ENCODE measurements at places on chromosomes 1 and 21.

DNA sequence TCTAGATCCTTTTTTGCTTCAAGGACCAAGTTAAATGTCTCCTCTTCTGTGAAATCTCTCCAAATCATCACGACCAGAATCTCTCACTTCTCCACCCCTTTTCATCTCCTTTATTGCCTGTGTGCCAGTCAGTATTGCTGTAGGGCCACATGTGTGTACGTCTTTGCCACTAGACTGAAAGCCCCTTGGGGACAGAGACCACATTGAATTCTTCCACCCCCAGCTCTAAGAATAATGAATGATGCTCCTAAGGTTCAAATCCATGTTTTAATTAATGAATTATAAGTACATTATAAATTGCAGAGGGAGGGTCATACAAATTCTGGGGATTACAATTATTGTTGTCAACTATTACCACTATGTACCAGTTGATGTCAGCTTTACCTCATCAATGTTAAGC, 343.8 kb downstream of the USP25 start:
- no peak for DNase-seq

GRCh38 chr1:232300466-232300865, 329.5 kb downstream of the SIPA1L2 start:
- DNase-seq = no peak

GRCh38 chr1:201791051-201791778, 37.7 kb upstream of the IPO9 start:
- DNase-seq = no peak

GRCh38 chr1:38284953-38285352, 238.4 kb upstream of the POU3F1 start:
- DNase-seq = no peak

DNA sequence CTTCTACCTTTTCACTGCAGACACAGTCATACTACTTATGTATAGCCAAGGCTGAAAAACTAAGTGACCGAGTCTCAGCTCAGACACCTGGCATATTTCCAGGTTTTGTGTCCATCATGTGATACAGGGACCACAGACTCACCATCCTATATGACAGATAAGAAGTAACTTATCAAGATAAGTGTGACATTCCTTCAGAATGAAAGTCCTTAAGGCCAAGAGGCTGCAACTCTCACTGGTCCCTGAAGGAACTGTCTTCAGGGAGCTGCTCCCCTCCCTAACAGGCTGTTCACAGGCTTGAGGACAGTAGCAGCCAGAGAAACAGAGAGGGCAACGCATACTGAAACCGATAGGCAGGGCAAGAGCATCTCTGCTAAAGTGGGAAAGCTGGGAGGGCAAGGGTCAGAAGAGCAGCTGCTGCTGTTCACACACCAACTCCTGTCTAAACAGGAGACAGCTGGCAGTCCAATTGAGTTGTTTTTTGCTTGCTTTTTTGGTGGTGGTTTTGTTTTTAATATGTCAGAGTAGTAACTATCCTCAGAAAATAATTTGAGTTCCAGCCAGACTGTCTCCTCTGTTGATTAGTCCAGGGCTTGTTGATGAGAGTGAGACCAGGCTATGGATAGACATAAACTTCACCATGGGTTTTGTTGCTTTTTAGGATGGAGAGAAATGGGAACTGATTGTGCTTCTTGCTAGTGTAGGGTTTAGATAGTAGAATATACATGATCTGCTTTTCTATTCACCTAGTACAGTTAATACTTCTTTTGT, 67.7 kb downstream of the MACF1 start:
- DNase-seq = peak; percentile 74

DNA sequence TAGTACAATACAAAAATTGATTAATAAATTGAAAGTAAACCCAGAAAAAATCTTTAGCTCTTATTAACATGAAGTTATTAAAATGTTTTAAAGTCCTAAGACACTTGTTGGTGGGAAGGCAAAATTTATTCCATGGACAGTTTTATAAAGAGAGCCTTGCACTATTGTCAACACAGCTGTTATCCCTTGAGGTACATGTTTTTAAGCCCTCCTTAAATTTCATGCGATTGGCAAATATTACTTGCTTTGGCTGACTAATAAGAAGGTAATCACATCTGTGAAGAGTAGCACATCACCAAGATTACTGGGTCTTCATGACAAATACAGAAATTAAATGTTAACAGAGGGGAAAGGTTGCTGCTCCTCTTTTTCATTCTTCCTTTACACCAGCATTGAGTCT, 611.1 kb downstream of the BRINP3 start:
- no peak for DNase-seq

DNA sequence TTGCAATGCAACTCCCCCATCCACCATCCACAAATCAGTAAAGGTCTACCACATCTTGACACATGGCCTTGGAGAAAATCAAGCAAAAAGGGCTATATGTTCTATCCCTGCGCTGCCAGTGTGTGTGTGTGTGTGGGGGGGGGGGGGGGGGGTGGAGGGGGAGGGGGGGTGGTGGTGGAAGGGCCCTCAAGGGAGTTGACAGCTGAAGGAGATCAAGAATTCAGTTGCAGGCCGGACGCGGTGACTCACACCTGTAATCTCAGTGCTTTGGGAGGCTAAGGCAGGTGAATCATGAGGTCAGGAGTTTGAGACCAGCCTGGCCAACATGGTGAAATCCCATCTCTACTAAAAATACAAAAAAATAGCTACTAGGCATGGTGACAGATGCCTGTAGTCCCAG, 37.6 kb upstream of the CLIC4 start:
- DNase-seq = no peak

DNA sequence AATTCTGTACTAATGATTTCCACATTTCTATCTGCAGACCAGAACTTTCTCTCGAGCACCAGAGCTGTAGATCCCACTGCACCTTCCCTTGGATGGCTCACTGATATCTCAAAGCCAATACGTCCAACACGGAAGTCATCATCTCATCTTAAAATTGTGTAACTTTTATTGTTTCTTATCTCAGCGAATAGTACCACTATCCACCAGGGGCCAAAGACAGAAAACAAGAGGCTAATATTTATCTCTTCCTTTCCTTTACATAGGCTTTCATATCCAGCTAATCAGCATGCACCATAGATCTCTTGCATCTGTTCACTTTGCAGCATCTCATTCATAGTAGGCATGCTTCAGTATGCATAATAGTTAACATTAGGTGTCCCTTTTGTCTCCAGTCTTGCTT, 303.6 kb downstream of the PTPRC start:
- DNase-seq = no peak

GRCh38 chr1:247574664-247575063, 13.5 kb upstream of the OR2G2 start:
- no peak for DNase-seq

DNA sequence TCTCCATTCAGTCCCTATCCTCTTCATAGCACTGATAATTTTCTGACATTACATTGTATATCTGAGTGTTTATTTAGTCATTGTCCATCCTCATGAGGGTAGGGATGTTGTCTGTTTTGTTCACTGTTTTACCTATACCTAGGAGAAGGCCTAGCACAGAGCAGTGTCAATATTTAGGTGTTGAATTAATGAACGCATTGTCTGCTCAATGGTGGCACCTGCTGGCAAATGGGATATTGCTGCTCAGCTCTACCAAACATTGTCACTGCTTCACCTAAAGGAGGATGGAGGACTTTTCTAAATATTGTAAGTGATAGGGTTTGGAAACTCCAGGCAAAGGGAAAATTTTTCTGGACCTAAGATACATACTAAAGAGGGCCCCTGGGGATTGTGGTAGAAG, 243.9 kb downstream of the RRAGC start:
- DNase-seq = no peak

DNA sequence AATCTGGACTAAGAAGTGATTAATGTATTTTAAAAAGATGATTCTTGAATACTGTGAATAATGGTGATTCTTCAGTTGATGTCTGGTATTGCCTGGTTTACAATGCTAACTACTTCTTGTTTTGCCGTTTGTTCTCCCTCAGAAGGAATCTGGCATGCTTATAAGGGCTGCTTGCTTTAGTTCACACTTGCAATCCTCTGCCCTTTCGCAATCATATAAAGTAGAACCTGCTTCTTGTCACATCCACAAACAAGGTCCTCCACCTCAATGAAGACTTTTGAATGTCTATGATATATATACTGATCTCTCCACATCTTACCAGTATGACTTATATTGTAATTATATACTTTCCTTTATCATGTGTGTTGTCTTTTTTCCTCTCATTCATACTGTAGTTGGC, 92.6 kb downstream of the ADGRL4 start:
- DNase-seq = peak; percentile 5

DNA sequence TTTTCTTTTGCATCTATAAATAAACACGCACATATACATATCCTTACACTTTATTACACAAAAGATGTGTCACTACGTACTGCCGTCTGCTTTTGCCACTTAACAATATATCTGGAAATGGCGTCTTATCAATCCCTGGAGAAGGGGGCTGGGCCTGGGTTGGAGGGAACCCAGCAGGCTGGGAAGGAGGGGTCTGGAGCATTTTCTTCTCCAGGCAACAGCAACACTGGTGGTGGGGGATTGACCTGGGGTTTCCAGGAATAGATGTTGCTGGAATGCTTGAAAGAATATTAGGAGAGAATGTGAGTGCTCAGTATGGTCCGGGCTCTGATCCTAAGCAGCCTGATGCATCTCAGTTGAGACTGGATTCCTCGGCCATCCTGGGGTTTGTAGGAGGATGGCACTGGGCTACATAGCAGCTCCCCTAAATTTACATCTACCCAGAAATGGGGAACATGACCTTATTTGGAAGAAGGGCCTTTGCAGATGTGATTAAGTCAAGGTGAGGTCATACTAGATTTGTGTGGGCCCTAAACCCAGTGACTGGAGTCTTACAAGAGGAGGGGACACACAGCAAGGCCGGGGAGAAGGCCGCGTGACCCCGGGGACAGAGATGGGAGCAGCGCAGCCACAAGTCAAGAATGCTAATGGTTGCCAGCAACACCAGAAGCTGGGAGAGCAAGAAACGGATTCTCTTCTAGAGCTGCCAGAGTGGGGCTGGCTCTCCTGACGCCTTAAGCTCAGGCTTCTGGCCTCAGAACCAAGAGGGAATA, 98.6 kb downstream of the SIK1 start:
- DNase-seq = no peak

DNA sequence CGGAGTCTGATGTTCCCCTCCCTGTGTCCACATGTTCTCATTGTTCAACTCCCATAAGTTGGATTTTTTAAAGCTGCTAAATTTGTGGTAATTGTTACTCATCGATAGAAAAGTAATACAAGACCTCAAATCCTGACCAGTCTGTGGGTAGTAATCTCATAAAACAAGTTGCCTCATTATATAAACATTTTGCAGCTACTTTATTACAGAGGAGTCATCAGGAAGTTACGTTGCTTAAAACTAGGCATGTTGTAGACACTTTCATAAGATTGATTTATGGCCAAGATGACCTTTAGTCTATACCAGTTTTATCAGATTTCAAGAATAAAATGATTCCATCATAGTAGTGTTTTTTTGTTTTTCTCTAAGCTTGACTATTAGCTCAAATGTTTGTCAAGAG, 208.8 kb downstream of the GIPC2 start:
- DNase-seq = peak; percentile 59

DNA sequence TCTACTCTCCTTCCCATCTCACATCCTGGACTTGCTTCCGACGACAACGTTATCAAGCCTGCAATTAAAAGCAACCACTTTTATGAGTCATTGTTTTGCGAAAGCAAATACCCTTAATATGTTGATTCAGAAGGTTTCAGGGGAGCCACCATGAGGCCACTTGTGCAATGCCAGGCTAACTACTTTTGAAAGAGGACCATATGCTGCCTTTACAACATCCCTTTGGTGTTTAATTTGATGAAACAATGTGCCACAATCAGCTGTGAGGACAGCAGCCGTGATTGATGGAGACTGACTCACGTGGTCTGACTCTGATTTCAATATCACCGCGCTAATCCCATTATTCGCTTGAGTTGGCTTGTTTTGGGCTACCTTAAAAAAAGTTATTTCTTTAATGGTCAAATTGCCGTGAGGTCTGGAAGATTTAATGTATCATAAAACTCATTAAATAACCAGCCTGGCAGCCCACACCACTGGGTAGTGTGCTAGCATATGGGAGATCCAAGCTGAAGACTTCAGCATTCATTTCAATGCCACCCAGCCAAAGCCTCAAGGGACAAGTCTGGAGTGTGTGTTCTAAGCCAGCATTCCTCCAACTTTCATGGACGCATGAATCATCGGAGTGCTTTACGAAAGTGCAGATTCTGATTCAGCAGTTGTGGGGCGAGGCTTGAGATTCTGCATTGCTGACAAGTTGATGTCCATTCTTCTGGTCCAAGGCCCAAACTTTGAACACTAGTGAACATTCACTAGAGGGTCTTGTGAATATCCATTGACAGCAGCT, 73.3 kb upstream of the PAXBP1 start:
- peak; percentile 71 for DNase-seq
